PC-3 (cell line): ENCODE measurements at places on chromosomes 13 and 19. TPM values are rescaled to one million over a fixed set of nuclear protein-coding genes. Genes with fewer than 3 reads are reported as not detected.
A peak's percentile ranks its signal among the peaks of the same experiment; 100 is the strongest.

DNA sequence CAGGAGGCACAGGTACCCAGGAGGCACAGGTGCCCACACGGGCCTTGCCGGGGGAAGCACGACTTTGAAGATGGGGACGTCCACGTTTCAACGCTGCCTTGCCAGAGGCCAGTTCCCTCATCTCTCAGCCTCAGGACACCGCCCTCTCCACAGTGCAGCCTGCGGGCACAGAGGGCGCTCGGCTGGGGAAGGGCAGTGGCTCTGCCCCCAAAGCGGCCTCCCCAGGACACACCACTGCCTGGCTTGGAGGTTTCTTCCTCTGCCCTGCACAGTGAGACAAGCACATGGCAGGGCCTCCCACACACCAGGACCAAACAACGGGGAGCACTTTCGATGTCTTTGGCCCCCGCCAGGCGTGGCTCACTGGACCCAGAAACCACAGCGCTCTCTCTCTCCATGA is 73.0 kb downstream of the RASA3 start:
- no peak for DNase-seq
- H3K4me3 ChIP-seq, result no peak overlapping the region
- H3K36me3 ChIP-seq, result no peaks in the 10 kb centered on the region
- no peaks in the 10 kb centered on the region for H3K27me3 ChIP-seq

- H3K36me3 ChIP-seq, result no peaks in the 10 kb centered on the region
- DNase-seq, result no peak
- no peaks in the 10 kb centered on the region for H3K4me1 ChIP-seq
- H3K4me3 ChIP-seq, result no peak overlapping the region
Observed at GRCh38 chr13:45592758-45593157, 22.8 kb downstream of the ERICH6B start.

- H3K27me3 ChIP-seq, result no peaks in the 10 kb centered on the region
- no peak overlapping the region; the same call in 1 of the 2 replicates for H3K27ac ChIP-seq
- H3K4me1 ChIP-seq, result peaks cover 39% of the 10 kb centered on the region
- H3K36me3 ChIP-seq, result no peaks in the 10 kb centered on the region
- H3K4me3 ChIP-seq, result no peak overlapping the region
Observed at GRCh38 chr13:65915195-65915594, 1314.9 kb downstream of the PCDH9 start.

GRCh38 chr13:75739244-75739868 is 103.2 kb downstream of the LMO7 start:
- H3K36me3 ChIP-seq, result no peaks in the 10 kb centered on the region
- DNase-seq, result no peak
- no peaks in the 10 kb centered on the region for H3K27me3 ChIP-seq
- H3K4me3 ChIP-seq, result no peak overlapping the region
- H3K27ac ChIP-seq, result no peak overlapping the region

- no peaks in the 10 kb centered on the region for H3K27me3 ChIP-seq
- H3K4me3 ChIP-seq, result no peak overlapping the region
- DNase-seq, result no peak
- no peak overlapping the region for H3K27ac ChIP-seq
Observed at GRCh38 chr13:95245071-95245470, 56.2 kb downstream of the ABCC4 start.

Gene CGB1
- total RNA-seq, result 0.95 TPM in 1 of 2 replicates, not detected in the other

DNA sequence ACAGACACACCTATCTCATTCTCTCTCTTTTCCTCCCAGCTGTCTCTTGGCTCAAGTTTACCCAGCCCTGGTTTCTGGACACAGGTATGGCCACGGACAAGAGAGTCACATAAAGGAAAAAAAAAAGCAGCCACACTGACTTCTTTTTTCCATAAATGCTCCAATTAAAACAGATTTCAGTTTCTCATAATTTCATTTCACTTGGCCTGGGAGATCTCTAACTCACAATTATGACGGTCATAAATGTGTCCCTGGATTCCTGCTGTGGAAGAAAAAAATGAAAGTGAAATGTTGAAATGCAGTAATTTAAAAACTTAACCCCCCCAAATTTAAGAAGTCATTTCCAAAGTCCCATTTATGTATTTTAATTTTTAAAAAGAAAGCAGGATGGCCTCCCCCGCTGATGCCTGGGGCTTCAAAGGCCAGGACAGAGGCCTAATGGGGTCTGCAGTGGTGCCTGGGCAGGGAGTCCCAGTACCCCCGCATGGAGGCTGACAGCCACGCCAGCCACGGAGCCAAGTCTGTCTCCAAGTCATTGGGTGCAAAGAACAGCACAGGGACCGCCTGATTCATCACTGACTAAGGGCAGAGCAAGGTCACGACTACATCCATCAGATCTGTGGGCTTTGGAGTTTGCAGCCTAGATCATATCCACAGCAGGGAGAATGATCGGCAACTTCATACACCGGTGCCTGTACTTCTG is 79.7 kb downstream of the TSHZ3 start:
- no peaks in the 10 kb centered on the region for H3K4me1 ChIP-seq
- DNase-seq, result no peak
- no peak overlapping the region for H3K27ac ChIP-seq

Gene ADGRE1
- total RNA-seq, result not detected in 2 replicates

GRCh38 chr13:113768018-113768905 is 9.2 kb downstream of the TMEM255B start:
- no peak overlapping the region for H3K4me3 ChIP-seq
- H3K27me3 ChIP-seq, result no peaks in the 10 kb centered on the region
- peaks cover 5% of the 10 kb centered on the region; the same call in 1 of the 2 replicates for H3K36me3 ChIP-seq
- no peak for DNase-seq

DNA sequence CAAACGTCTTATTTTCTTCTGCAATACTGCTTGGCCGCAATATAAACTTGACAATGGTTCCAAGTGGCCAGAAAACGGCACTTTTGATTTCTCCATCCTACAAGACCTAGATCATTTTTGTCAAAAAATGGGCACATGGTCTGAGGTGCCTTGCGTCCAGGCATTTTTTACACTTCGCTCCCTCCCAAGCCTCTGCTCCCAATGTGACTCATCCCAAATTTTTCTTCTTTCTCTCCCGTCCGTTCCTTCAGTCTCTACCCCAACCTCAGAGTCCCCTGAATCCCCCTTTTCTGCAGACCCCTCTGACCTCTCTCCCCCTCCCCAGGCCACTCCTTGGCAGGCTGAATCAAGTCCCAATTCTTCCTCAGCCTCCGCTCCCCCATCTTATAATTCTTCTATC is 14.3 kb upstream of the OR10H1 start:
- no peak overlapping the region for H3K4me3 ChIP-seq
- H3K27me3 ChIP-seq, result no peaks in the 10 kb centered on the region
- H3K4me1 ChIP-seq, result peaks cover 16% of the 10 kb centered on the region

DNA sequence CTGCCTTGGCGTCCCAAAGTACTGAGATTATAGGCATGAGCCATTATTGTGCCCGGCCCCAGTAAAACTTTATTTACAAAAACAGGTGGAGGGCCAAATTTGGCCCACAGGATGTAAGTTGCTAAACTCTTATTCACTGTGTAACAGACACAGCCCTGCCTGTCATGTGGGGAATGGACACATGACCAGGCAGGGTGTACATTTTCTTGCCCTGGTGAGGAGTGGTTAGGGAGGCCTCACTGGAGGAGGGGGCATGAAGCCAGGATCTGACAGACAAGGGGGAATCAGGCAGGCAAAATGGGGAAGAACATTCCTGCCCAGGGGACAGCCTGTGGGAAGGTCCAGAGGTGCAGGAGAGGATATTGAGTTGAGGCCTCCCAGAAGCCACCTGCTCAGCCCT is 7.4 kb upstream of the PGLS start:
- DNase-seq, result no peak
- no peak overlapping the region for H3K27ac ChIP-seq
- peaks cover 11% of the 10 kb centered on the region for H3K4me1 ChIP-seq
- no peaks in the 10 kb centered on the region for H3K27me3 ChIP-seq

- no peaks in the 10 kb centered on the region for H3K27me3 ChIP-seq
- H3K4me3 ChIP-seq, result no peak overlapping the region
- H3K36me3 ChIP-seq, result no peaks in the 10 kb centered on the region
Observed at GRCh38 chr19:35316560-35316959, 12.4 kb upstream of the CD22 start.

DNA sequence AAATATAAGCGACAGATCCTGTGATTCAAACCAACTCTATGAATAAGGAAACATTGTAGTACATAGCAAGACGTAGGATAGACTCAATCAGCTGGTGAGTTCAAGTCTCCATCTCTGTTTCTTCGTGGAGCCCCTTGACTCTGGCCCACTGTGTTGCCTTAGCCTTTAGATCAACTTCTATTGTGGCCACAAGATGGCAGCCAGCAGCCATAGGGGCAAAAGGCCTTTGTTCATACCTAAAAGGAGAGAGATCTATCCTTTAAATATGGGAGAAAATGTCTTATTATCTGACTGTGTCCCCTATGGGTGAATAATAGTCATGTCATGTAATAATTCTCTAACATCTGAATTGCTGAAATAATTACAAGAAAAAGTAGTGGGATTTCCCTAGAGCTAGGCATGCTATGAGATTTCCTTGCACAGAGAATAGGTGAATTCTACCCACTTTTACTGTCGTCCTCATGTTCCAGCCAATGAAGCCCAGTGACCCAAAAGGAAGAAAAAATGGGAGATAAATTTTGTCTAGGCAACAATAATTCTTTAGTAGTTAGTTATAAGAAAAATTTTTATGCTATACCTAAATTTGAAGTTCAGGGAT is 129.4 kb downstream of the PCDH20 start:
- no peaks in the 10 kb centered on the region for H3K27me3 ChIP-seq
- H3K36me3 ChIP-seq, result no peaks in the 10 kb centered on the region
- no peak overlapping the region for H3K27ac ChIP-seq
- DNase-seq, result peak; percentile 42

DNA sequence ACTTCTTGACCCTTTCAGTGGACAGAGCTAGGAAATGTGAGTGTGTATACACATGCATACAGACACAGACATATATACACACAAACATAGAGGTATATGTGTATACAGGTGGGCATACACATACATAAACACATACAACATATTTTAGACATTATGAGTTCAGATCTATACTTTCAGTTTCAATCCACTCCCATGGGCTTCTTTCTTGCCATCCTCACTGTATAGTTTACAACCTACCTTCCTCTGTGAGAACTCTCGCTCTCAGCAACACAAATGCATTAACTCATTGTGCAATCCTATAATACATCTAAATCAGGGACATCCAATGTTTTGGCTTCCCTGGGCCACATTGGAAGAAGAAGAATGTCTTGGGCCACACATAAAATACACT is 21.2 kb upstream of the SCEL start:
- DNase-seq, result no peak
- peaks cover 34% of the 10 kb centered on the region for H3K4me1 ChIP-seq

DNA sequence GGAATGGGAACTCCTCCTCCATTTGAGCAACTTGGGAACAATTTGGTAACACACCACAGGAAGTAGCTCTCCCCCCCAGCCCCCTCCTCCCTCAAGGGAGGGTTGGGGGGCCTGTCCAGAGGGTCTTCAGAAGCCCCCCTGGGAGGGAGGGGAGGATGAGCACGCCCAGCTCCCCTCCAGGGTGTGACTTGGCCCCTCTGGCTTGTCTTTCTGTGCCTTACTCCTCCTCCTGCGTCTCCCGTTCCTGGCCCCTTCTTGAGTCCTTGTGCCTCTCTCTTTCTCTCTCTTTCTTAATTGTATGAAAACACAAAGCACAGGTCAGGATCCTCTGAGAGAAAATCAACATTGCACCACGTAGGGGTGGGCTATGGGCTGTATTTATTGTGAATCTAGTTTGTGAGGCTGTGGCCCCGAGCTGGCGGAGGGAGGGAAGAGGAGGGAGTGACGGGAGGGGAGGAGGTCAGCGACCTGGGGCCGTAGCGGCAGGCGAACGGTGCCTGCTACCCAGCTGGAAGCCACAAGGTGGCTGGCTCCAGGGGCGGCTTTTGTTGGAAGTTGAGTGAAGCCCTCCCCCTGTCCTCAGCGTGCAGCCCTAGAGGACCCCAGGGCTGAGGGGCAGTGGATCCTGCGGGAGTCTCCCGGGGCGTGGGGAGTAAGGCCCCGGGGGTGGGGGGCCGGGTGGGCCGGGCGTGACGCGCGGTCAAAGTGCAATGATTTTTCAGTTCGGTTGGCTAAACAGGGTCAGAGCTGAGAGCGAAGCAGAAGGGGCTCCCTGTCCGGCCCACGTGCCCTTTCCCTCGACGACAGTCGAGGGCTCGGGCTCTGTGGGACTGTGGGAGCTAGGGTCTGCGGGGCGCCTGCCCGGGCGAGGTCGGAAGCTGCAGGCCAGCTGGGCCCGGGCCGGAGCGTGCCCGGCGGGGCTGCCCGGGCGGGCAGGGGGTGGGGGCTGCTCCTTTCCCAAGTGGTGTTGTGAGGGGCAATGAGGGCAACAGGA is 6.4 kb downstream of the LYL1 start:
- no peak overlapping the region for H3K27ac ChIP-seq
- H3K4me1 ChIP-seq, result peaks cover 11% of the 10 kb centered on the region; the same call in 1 of the 2 replicates
- H3K27me3 ChIP-seq, result no peaks in the 10 kb centered on the region
- H3K36me3 ChIP-seq, result no peaks in the 10 kb centered on the region

Gene BCL3
- total RNA-seq, result 22.9 and 25.5 TPM in 2 replicates

Gene C5AR2
- total RNA-seq, result not detected in 2 replicates

Gene ZSCAN22
- 4.0 and 4.3 TPM in 2 replicates for total RNA-seq
